ENCODE measurements at places on chromosomes 1 and 21.

DNA sequence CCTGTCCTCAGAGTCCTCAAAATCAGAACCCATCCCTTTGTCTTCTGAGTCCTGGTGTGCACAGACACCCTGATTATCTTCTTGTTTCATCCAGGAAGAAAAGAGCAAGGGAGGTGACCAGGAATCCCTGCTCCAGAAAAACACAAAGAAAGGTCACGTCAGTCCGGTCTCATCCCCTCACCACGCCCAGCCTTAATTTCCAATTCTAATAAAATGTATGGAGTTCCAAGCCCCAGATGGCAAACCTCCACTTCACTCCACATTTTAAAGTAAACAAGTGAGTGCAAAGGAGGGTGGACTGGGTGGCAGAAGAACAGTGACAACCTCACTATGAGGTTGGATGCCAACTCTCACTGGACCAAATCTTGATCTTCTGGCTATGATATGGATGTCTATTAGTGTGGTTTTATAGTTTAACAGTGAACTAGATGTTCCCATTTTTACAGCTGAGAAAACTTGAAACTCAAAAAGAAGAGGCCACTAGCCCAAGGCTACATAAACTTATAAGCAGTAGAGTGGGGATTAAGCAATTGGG lies 22.0 kb downstream of the ZNF697 start:
- no peak for DNase-seq

- no peak for DNase-seq
These were observed 140.1 kb downstream of the MACF1 start for GRCh38 chr1:39344394-39345154.

DNA sequence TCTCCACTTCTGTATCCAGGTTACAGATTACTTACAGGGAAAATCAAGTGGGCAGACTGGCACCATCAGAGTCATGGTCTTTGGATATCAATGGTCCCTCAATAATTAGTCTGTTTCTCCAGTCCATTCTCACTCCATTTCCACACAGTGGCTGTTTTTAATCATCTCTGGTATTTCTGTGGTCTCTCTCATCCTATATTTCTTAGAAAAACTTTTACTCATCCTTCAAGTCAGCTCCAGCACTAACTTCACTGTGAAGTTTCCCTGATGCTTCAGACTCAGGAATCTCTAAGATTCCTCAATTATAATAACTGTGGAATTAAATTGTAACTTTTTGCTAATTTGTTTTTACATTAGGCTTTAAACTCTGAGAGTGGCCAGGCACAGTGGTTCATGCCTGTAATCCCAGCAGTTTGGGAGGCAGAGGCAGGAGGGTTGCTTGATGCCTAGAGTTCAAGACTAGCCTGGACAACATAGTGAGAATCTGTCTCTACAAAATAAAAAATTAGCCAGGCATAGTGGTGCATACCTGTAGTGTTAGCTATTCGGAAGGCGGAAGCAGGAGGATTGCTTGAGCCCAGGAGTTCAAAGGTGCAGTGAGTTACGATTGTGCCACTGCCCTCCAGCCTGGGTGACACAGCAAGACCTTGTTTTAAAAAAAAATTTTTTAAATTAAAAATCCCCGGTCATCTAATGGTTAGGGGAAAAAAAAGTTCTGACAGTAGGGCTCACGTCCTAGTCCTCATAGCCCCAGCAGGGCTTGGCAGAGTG lies 10.6 kb downstream of the CD160 start:
- DNase-seq, result no peak

- no peak for DNase-seq
These were observed 20.8 kb upstream of the GBP1 start for GRCh38 chr1:89085781-89086180.

- DNase-seq, result no peak
These were observed 4.4 kb downstream of the LYPD8 start for GRCh38 chr1:248751142-248751541.

GRCh38 chr1:61094677-61095469 lies 12.5 kb downstream of the NFIA start:
- DNase-seq, result no peak

GRCh38 chr1:98763488-98764150 lies 102.1 kb downstream of the SNX7 start:
- DNase-seq, result no peak

DNA sequence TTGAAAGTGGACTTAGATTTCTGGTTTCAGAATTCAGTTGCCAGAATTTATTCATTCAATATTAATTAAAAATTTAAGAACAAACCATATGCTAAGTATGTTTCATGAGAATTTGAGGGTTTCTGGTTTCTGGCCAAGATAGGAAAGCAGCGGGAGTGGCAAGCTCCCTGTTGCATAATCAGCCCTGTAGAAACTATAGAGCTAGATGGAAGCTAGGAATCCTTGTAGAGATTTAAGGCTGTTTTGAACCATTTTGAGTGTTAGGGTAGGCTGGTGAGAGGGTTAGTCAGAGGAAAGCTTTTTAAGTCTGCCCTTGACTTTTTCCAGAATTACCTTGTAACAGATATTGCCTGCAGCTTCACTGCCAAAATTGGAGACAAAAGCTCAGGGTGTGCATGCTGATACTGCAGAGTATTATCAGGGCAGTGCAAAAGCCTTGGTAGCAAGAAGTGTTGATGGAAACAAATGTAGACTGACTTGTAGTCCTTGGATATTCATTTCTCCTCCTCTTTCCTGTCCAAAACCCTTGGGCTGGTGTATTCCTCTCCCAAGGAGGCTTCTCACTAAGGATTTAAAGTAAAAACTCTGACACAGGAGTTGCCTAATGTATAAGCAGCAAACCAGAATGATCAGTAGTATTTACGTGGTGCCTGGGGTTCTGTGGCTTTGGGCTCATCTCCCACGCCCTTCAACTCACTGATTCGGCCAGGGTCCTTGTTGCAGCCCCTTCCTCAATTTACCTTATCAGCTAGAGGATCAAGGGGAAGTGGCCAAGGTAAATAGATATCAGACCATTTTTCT lies 12.6 kb upstream of the GIPC2 start:
- DNase-seq, result no peak

DNA sequence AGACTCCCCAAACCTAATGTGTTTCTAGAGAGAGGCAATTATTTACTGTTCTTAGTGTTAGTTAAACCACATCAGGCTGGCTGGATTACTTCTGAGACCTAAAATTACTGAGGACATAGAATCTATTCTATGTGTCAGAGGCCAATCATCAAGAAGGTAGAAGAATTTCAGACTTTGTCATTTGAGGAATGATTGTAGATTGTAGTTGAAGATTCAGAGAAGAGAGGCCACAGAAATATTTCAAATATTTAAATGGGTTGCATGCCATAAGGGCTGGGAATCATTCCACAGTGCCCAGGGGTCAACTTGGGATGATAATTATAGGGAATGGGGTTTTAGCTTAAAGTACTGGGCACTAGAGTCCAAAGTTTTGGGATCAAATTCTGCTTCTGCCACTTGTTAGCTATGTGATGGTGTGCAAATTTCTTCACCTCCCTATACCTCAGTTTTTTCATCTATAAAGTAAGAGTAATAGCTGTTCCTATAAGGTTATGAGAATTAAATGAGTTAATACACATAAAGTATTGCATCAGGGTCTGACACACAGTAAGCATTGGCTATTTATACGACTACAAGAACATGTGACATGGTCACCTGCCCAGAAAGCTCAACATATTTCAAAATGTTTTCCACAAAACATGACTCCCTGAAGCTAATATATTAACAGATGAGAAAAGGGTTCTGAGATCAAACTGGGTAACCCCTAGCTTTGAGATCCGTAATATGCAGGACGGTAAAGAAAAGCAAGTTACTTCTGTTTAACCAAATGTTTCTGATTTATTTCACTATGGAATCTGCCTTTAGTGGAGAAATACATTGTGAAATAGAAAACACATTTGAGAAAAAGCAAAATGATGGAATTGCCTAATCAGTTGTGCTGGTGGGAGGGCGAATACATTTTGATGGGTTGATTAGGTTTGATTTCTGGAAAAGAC lies 69.7 kb upstream of the SPAG17 start:
- DNase-seq, result no peak

GRCh38 chr21:25929856-25930520 lies 195.2 kb downstream of the GABPA start:
- DNase-seq, result peak; percentile 27

- DNase-seq, result no peak
These were observed 27.8 kb upstream of the ZBTB21 start for GRCh38 chr21:42037943-42038342.

GRCh38 chr1:229124116-229124515 lies 146.8 kb upstream of the RAB4A start:
- no peak for DNase-seq

DNA sequence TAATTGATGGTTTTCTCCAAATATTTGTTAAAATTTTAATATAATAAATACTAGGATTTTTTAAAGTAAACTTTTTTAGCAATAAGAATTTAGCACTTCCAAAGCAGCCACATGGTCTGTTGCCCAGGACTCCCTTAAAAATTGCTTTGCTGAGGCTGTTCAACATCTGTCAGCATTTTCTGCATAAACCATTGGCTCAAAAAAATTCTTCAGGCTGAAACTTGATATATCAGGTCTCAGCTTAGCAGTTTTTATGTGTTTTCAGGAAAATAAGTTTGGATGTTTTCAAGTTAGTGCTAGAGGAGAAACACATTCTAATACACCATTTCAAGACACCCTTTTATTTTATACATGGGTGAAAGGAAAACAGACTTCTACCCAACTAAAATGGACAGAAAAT lies 69.1 kb upstream of the C1orf105 start:
- no peak for DNase-seq

DNA sequence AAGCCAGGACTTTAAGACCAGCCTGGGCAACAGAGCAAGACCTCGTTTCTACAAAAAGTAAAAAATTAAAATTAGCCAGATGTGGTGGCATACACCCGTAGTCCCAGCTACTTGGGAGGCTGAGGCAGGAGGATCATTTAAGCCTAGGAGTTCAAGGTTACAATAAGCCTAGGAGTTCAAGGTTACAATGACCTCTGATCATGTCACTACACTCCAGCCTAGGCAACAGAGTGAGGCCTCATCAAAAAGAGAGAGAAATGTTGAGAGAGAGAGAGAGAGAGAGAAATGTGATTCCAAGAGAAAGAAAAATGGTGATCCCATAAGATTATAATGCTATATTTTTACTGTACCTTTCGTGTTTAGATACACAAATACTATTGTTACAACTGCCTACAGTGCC lies 60.2 kb downstream of the PACC1 start:
- DNase-seq, result no peak

- no peak for DNase-seq
These were observed 5.7 kb upstream of the OLIG2 start for GRCh38 chr21:33019885-33020557.

DNA sequence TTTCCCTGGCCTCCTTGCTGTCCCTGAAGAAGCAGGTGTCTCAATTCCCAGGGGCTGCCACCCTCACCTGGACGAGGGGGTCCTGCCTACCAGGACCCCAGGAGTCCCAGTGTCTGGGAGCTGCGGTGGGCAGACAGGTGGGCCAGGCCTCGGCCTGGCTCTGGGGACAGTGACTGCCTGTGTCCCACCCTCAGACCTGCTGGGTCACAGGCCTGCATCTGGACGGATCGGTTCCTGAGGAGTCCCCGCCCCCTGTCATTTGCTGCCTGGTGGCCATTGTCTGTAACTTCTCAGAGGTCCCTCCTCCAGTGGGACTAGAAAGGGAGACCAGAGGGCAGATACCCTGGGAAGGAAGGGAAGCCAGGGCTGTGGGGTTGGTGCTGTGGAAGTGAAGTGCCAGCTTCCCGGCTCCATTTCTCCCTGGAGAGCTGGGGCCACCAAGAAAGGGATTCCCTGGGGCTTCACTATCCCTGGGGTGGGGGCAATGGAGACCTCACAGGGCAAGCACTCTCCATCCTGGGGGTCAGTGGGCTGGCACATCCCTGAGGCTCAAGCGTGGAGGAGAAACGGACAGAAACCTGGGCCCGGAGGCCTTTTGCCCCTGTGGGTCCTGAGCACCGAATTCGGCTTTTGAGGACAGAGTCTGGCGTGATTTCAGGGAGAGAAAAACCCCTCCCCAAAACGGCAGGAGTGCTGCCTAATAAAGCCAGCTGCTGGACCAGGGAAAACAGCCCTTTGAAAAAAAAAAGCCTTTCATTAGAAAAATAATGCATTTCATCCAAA lies 157.3 kb downstream of the PEX14 start:
- DNase-seq, result no peak

- no peak for DNase-seq
These were observed 622.8 kb downstream of the PTPRU start for GRCh38 chr1:29859126-29859525.

DNA sequence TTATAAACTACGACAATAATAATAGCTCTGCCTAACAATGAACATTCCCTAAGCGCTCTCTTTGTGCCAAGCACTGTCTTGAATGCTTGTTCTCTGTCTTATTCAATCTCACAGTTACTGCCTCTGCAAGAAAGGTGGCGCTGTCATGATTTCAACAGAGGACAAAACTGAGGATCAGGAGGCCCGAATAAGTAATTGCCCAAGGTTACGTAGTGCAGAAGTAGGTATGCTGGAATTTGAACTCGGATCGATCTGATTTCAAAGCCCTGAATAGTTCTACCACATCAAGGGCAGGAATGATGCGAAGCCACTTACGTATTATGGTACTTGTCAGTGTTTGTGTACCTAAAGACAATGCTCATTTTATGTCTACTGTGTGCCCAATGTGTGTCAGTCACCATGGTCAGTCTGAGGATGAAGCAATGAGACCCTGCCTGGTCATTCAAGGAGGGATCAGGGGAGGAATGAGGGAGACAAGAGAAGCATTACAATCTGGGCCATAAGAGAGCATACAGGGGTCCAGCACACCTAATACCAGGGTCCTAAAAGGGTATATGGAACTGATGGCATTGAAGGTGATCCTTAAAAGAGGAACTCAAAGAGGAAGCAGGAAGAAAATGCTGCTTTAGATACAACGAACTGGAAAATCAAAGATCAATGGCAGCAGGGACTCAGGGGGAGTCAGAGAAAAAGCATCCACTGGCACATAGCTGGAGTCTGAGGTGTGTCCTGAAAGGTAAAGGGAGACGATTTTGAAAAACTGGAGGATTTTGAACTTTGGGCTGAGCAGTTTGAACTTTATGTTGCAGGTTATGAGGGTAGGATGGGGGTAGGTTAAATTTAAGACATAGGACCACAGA lies 389.2 kb downstream of the PLPP3 start:
- no peak for DNase-seq

- no peak for DNase-seq
These were observed 47.4 kb downstream of the GFI1 start for GRCh38 chr1:92439291-92439690.

GRCh38 chr1:228210076-228210651 lies 2.3 kb downstream of the OBSCN start:
- DNase-seq, result peak; percentile 98

DNA sequence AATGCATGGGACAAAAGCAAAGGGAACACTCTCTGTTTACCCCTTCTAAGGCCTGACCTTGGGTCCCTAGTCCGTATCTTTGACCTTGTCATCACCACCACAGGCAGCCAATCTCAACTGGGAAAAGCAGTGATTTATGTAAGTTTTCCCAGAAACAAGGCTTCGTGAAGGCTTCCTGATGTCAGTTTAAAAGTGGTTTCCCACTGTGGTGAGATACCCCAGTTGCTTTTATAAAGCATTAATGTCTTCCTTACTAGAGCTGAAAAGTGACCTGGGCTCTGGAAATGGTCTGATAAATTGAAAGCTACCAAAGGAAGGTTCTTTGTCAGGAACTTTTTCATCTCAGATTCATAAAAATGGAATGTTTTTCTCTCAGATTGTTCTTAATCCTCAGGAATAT lies 536.4 kb upstream of the PTBP2 start:
- no peak for DNase-seq

- no peak for DNase-seq
These were observed 315.0 kb downstream of the TGFB2 start for GRCh38 chr1:218659911-218660677.

- DNase-seq, result no peak
These were observed 37.4 kb downstream of the SMYD2 start for GRCh38 chr1:214318356-214318755.

Data from gastrocnemius medialis (tissue), 4 donors.